ENCODE measurements at places on chromosomes 4 and X. TPM values are rescaled to one million over a fixed set of nuclear protein-coding genes. Genes with fewer than 3 reads are reported as not detected.

GRCh38 chrX:111098874-111099273 lies 2.9 kb downstream of the PAK3 start:
- no peaks in the 10 kb centered on the region for H3K36me3 ChIP-seq
- no peak overlapping the region for H3K27ac ChIP-seq
- H3K27me3 ChIP-seq: peaks cover 79% of the 10 kb centered on the region
- no peaks in the 10 kb centered on the region for H3K4me1 ChIP-seq
- no peak overlapping the region for H3K4me3 ChIP-seq

GRCh38 chr4:95289028-95289634 lies 259.6 kb downstream of the UNC5C start:
- H3K27me3 ChIP-seq: no peaks in the 10 kb centered on the region
- no peaks in the 10 kb centered on the region for H3K36me3 ChIP-seq
- H3K4me1 ChIP-seq: no peaks in the 10 kb centered on the region
- DNase-seq: peak; percentile 22
- no peak overlapping the region for H3K4me3 ChIP-seq
- no peak overlapping the region for H3K27ac ChIP-seq

Gene CXCL3
- total RNA-seq: 37.0 TPM

Gene PF4V1
- total RNA-seq: not detected

GRCh38 chr4:149370002-149370401 lies 445.6 kb downstream of the IQCM start:
- no peaks in the 10 kb centered on the region for H3K4me1 ChIP-seq
- no peak overlapping the region for H3K4me3 ChIP-seq
- no peak for DNase-seq
- no peak overlapping the region for H3K27ac ChIP-seq

Gene CT45A1
- not detected for total RNA-seq

DNA sequence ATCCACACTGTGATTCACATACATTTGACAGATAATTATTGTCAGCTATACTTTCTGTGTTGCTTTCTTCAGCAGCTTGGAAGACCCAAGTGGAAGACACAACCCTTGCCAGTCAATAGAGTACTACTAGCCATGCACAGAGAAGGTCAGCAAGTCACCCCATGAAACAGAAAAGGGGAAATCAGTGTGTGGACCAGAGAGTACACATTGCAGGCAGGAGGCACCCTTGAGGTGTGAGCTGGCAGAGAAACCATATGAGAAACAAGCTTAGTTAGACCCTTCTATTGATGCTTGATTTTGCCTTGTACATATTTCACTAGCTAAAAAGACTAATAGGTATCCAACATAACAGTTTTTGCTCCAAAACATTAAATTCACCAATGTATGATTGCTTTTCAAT lies 99.5 kb downstream of the NLGN4X start:
- H3K4me3 ChIP-seq: no peak overlapping the region
- H3K27me3 ChIP-seq: no peaks in the 10 kb centered on the region
- no peaks in the 10 kb centered on the region for H3K4me1 ChIP-seq
- H3K27ac ChIP-seq: no peak overlapping the region
- DNase-seq: no peak

- peak overlapping the region; percentile 97 for H3K4me3 ChIP-seq
- DNase-seq: no peak
- H3K4me1 ChIP-seq: peaks cover 3% of the 10 kb centered on the region
- H3K36me3 ChIP-seq: peaks cover 14% of the 10 kb centered on the region
- H3K27me3 ChIP-seq: no peaks in the 10 kb centered on the region
Measured at GRCh38 chr4:121801715-121802075, 572 bp downstream of the EXOSC9 start.

Gene RHOXF2
- total RNA-seq: not detected

GRCh38 chr4:40247350-40247749 lies 50.5 kb downstream of the RHOH start:
- no peaks in the 10 kb centered on the region for H3K27me3 ChIP-seq
- H3K36me3 ChIP-seq: no peaks in the 10 kb centered on the region
- H3K4me3 ChIP-seq: no peak overlapping the region

DNA sequence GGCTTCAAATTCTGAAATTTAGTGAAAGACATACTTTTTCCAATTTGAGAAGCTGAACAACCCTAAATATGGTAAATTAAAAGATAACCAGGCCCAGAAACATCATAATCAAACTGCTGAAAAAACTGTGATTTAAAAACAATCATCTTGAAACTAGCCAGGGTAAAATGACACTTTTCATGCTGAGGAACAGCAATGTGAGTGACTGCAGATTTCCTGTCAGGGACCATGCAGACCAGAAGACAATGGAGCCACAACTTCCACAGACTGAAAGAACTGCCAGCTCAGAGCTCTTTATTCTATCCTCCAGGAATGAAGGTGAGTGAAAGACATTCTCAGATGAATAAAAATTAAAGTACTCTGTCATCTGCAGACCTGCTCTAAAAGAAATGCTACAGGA lies 73.3 kb downstream of the NAT8L start:
- no peaks in the 10 kb centered on the region for H3K27me3 ChIP-seq
- H3K4me3 ChIP-seq: no peak overlapping the region
- H3K4me1 ChIP-seq: no peaks in the 10 kb centered on the region
- no peak for DNase-seq
- no peaks in the 10 kb centered on the region for H3K36me3 ChIP-seq

Gene PABPC1L2B
- total RNA-seq: not detected

Data from lung (tissue), 17 donors.